ENCODE measurements at places on chromosomes 12 and 14. TPM values are rescaled to one million over a fixed set of nuclear protein-coding genes. Genes with fewer than 3 reads are reported as not detected.

DNA sequence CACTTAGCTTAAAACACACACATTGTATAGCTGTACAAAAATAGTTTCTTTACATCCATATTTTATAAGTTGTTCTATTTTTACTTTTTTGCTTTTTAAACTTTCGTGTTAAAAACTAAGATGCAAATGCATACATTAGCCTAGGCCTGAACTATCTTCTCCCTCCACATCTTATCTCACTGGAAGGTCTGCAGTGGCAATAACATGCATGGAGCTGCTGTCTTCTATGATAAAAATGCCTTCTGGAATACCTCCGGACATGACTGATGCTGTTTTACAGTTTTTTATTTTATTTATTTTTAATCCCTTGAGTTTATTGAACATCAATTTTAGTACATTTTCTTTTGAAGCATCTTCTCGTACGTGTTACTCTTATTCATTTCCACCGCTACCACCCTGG, 112.3 kb upstream of the TSPAN8 start:
- no peak for DNase-seq

DNA sequence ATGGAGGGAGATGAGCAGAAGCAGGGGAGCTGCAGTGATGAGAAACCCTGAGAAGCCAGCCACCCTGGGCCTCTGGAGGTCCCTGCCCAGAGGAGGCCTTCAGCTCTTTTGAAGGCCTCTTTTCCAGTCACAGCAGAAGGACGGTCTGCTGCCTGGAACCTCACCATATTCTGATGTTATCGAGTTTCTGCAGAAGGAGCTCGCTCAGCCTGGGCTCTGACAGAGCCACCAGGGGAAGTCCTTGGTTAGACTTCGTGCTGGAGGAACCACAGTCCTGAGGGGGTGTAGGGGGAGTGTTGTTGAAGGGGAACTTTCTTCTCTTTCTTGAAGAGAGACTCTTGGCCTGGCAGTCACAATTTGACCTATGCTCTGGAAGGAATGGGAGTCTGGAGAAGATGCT, 25.1 kb upstream of the BATF start:
- DNase-seq = no peak

Gene CACNB3
- 24.1 TPM for total RNA-seq

DNA sequence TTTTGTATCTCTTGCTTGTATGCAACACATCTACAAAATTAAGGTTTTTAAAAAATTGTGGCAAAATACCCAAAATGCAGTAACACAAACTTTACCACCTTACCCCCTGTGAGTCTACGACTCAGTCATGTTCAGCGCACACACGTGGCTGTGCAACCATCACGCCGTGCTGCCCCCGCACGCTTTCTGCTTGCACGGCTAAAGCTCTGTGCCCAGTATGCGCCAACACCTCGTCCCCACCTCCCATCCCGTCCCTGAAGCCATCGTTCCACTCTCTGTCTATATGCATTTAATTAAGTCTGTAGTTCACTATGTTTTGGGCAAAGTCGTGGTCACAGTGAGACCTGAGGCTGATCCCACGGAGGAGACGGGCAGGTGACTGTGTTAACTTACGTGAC, 36.4 kb downstream of the FZD10 start:
- DNase-seq = no peak

GRCh38 chr12:116048879-116049278, 228.6 kb downstream of the MED13L start:
- DNase-seq = no peak

DNA sequence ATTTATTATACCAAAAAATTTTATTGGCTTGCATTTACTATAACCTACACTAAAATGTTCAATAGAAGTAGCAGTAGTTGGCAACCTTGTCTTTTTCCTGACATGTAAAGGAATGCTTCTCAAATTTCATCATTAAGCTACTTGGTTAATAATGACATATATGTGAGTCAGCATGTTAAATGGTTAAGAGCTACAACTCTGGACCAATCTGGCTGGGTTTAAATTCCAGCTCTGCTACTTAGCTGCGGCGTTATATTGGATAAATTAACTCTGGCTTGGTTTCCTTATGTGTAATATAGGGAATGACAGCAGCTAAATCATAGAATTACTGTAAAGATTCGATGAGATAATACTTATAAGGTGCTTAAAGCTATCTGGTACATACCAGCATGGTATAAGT, 53.7 kb upstream of the OTOGL start:
- DNase-seq = no peak

Gene DENND5B
- 18.2 TPM for total RNA-seq

DNA sequence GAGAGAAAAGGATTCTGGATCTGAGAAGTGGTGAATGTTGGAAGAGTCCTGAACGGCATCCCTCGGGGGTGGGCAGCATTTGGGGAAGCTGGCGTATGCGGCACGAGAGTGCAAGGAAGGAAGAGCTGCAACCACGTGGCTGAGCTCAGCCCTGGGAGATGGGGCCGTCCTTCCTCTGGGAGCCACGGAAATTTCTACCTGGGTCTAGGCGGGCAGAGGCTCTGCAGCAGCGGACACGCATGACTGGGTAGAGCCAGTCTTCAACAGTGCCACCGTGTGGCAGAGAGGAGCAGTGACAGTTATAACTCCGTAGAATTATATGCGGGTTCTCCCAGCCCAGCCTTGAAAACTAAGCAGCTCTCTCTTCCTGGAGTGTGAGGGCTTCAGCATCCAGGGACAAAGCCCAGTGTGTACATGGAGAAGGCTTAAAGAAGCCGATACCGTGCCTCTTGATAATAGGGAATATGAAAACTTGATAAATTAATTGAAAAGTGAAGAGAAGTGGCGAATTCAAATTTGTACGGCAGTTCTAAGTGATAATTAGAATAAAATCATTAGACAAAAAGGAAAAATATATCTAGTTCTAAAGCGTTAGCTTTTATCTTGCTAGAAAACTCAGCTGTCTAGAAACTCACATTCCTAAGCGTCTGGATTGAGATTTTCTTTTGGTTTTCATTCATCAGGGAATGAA, 82.9 kb upstream of the STXBP6 start:
- DNase-seq = peak; percentile 75

- peak; percentile 77 for DNase-seq
These were observed 10.2 kb upstream of the SERPINA9 start for GRCh38 chr14:94485944-94486841.

DNA sequence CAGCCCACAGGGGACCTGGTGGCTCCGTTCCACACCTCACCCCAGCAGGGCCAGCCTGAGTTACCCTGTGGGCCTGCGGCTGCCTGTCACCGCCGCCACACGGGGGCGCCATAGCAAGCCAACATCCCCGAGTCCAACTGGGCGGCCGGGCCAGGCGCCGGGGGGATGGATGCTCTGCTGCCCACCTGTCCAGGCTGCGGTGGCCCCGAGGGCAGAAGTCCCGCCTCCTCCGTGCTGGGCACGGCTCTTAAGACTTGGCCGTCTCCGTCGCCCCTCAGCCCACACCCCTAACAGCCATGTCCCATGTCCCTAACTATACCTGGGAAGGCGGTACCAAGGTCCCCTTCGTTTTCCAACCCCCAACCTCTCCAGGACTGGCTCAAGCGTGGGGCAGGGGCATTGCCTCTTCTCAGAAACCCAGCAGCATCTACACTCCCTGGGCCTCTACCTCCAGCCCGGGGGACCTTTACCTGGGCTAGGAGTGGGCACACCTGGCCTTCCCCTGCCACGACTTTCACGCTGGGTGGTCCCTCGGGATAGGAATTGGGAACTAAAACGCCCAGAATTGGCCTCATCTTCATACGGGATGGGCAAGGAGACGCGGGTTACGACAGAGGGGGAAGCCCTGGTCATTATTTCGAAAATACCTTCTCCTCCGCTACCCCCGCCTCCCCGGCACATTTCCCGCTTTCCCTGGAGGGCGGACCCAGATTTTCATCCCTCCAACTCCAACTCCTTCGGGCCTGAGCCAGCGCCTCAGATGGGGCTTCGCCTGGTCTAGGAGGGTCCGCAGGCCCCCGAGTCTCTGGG, 1.1 kb upstream of the CYP46A1 start:
- peak; percentile 91 for DNase-seq

Gene OR4E2
- not detected for total RNA-seq

Gene IQSEC3
- total RNA-seq = 6.8 TPM

DNA sequence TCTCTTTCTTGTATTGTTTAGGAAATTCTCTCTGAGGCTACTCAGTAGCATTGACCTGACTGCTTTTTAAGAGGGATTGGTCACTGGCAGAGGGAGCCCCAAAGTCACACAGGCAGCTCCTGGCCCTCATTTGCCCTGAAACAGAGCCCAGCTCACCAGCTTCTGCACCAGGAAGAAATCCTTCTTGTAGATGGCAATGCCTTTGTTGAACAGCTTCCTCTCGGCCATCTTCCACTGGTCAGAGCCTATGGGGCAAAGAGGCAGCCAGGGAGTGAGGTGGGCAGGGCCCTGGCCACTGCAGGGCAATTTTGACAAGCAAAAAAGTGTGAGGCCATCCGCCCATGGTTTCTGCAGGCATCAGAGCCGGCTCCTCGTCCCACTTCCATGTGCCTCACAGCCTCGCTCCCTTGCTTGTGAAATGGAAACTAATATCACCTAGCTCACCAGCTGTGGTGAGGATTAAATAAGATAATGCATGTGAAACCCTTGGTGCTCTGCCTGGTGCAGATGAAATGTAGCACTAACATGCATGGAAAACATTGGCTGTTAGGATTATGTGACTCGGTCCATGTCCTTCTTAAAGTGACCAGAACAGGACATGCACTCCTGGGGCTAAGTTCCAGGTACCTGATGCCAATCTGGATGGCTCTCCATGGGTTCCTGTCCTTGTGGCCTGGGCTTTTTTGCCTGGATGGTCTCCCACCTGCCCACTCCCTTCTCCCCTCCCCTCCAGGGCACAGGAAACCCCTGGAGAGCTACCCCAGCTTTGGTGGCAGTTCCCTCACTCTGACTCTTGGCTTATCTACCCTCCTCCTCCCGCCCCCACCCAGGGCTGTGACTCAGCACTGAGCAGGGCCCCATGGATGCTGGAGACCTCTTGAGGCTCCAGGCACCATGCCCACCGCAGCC, 11.2 kb upstream of the PNMA1 start:
- DNase-seq = peak; percentile 67

Gene CPNE6
- not detected for total RNA-seq

Gene CACNA2D4
- 5.9 TPM for total RNA-seq

DNA sequence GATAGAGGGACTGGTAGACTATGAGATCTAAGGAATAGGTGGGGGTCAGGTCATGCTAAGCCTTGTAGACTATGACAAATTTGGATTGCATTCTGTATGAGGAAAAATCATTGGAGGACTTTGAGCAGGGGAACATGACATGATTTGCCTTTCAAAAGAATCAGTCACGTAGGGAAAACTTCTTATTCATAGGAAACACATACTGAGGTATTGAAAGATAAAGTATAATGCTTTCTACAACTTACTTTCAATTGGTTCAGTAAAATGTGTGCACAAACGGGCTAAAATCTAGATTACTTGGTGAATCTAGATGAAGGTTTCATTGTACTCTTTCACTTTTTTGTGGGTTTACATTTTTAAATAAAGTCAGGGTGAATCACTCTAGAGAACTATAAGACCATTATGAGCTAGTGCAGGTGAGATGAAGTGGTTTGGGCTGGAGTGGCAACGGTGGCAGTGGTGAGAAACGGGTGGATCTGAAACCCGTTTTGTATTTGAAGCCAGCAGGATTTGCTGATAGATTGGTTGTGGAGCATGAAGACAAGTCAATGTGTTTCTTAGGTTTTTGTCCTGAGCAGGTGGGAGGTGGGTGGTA, 6.7 kb downstream of the BBS10 start:
- no peak for DNase-seq

DNA sequence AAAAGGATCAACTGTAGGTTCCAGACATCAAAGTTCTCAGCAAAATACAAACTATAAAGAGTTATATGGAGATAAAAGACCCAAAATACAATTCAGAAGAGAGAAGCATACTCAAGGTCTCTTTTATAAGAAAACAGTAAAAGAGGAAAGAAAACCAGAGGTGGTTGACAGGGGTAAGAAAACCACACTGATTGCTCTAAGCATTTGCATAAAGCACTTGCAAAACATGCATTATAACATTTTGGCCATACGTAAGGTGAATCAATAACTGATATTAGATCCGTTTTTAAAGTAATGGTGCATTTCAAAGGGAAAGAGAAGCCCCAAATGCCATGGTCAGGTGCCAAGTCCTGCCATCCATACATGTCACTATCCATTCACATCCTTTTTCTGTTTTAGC, 5.9 kb downstream of the DDHD1 start:
- DNase-seq = no peak

Gene GNB3
- total RNA-seq = 7.1 TPM

- no peak for DNase-seq
These were observed 135.0 kb downstream of the FOXG1 start for GRCh38 chr14:28901631-28902030.

Gene NOXRED1
- total RNA-seq = 1.0 TPM

DNA sequence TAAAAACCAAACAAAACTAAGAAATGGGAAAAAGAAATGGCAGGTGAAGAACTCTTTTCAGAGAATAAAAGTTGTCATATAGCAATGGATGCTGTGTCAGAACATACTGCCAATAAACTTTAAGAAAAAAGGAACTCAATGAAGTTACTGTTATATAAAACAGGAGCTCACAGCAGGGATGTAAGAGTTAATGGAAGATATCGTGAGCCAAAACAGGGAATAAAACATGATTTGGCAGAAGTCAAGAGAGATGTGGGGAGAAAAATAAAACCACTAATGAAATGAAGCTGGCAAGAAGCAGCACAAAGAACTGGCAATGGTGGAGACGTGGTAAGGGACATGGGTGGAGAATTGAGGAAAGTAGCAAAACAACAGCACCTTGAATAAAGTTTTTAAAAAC, 61.0 kb downstream of the TAOK3 start:
- DNase-seq = no peak

DNA sequence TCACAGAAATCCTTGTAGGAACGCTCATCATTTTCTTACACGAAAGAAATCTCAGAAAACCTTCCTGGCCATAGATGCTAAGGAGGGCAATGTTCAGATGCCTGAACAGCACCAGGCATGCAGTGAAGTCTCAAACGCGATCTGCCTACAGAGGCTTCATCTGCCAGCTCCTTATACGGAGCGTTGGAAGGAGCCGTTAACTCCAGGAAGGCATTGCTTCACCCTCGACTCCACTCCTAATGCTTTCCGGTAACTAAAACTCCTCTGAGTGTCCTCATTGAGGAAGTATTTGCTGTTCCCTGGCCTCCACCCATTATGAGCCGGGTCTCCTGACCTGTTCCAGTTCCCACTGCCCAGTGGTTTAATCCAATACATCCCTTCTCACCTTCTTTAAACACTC, 502.7 kb downstream of the BCL11B start:
- DNase-seq = no peak

DNA sequence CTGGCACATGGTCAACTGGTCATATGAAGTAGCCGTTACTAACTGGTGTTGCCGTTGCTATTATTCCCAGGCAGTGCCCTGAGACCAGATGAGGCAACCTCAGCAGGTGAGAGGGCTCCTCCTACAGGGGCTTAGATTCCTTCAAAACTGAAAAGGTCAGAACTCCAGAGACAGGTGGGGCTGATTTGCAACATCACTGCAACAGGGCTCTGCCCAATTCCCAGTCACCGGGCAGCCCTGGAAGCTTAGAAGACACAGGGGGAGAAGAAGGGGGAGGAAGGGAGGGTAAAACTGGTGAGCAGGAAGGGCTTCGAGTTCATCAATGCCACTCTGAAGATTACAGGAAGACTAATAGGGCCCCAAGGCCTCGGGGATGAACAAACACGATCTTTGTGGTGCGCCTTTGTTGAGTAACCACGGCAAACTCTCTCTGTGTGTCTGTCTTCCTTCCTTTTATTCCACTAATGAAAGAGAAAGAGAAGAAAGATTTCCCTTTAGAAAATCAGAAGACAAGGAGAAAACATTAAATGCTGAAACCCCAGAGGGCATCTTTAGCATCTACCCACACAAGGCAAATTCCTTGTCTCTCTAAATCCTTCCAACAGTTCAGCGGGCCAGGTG, 749.1 kb upstream of the TBX3 start:
- no peak for DNase-seq

Gene NDRG2
- total RNA-seq = 398 TPM

Gene LRRC43
- total RNA-seq = 0.58 TPM

All from sciatic nerve (tissue), 2 donors.